ENCODE measurements at places on chromosomes 5 and 9.
A peak's percentile ranks its signal among the peaks of the same experiment; 100 is the strongest.

GRCh38 chr5:58268268-58268667 is 191.6 kb downstream of the PLK2 start:
- DNase-seq: no peak

DNA sequence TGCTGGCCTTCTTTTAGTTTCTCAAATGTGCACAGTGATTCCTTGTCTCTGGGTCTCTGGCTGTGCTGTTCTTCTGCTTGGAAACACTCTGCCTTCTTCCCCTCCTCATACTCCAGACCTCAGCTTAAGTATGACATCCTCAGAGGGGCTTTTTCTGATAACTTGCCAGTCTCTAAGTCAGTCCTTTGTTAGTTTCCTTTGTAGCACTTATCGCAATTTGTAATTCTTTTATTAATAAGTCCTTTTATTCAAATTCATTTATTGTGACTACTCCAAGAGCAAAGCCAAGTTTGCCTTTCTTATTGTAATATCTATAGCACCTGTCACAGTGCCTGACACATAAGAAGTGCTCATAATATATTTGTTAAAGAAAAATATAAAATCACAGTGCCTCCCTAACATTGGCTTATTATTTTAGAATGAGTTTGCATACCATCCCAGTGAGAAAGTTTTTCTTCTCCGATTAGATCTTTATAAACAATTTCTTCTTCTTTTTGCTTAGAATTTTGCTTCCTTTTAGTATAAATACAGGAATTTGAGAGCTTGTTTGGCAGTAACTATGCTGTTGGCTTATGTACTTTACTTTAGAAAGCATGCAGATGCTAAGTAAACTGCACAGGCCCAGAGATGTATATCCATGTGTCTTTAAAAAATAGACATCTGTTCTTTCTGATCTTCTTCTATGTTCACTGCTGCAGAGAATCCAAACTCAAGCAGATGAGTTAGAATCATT is 198.0 kb downstream of the GAS1 start:
- no peak for DNase-seq

DNA sequence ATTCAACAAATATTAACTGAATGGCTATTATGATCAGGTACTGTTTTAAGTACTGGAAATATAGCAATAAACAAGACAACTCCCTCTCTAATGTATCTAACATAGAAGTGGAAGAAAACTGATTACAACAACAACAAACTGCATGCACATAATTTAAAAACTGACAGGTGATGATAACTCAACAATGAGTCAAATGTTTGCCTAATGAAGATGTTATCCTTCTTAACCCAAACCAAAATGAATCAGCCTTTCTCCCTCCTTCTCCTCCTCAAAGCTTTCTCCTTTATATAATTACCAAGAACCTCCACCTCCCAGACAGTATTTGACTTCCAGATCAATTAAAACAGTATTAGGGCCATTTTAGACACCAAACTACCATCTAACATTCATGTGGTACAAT is 49.3 kb downstream of the RICTOR start:
- DNase-seq: no peak

DNA sequence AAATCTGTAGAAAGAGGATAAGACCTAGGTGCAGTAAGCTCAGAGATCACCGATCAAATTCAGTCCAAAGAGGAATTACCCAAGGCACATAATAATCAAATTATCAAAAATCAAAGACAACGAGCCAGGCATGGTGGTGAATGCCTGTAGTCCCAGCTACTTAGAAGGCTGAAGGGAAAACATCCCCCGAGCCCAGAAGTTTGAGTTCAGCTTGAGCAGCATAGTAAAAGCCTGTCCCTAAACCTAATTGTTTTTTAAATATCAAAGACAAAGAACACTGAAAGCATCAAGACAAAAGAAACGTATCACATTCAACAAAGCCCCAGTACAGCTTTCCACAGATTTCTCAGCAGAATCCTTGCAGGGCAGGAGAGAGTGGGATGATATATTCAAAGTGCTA is 122.9 kb downstream of the CEP120 start:
- no peak for DNase-seq

GRCh38 chr9:112051812-112052211 is 123.3 kb downstream of the SUSD1 start:
- DNase-seq: no peak

DNA sequence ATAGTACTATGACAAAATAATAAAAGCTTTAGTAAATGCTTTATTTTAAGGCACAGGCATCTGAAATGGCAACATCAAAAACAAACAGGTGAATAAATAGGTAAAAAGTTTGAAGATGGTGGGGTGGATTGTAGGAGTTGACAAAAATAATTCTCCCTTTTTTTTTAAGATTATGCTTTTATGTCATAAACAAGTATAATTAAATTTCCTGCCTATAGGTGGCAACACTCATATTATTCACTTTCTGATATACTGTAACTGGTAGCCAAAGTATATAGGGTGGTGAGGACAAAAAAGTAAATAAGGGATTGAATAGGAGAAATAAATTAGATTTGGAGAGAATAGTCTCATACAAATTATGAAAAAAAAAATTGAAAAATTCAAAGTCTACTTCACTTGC is 120.0 kb upstream of the ACOT12 start:
- DNase-seq: no peak

DNA sequence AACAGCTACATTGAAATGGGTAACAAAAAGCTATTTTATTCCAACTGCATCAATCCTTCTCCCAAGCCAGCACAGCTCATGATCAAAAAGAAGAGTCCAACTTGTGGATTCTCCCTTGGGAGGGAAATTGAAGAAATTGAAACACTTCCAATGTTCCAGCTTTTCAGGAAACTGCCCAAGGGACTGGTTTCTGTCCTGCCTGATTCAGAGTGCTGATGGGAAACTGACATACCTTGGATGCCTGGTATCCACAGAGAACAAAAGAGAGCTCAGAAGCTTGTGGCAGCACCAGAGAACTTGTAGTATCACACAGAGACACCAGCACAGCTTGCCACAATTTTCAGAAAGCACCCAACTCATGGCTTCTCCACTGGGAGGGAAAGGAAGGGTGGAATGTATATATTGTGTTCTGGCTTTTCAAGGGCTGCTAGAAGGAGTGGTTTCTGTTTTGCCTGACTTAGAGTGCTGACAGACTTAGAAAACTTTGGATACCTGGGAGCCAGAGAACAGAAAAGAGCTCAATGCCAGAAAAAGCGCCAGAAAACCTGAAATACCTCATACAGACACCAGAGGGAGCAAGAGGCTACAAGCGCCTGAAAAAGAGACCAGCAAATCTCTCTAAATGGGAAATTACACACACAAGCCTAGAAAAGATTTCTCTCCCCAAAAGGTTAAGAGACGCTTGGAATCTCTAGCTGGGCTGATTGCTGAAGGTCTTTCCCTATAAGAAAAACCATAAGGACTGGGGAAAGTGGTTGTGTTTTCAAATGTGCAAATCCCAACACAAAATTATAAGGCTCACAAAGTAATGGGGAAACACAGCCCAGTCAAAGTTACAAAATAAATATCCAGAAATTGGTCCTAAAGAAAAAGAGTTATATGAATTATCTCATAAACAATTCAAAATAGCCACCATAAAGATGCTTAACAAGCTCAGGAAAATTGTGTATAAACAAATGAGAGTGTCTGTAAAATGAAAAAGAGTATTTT is 178.8 kb downstream of the SPOCK1 start:
- no peak for DNase-seq

DNA sequence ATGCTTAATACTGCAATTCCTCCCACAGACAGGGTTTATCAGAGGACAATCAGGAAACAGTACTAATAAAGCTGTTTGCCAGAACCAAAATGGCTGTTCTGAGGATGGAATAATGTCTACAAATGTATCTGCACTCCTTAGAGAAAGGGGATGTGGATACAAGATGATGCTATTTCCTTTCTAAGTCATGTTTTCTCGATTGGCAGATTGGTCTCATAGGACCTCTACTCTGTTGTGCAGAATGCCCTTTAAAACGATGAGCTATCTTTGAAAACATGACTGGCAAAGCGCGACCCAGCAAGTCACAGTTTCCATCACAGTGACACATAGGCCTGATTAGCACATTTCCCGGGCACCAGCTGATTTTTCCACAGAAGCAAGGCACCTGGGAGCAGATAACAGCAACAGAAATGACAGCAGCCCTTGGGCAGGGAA is 54.0 kb downstream of the AOPEP start:
- no peak for DNase-seq

GRCh38 chr9:33139421-33140228 is 27.5 kb downstream of the B4GALT1 start:
- DNase-seq: no peak

DNA sequence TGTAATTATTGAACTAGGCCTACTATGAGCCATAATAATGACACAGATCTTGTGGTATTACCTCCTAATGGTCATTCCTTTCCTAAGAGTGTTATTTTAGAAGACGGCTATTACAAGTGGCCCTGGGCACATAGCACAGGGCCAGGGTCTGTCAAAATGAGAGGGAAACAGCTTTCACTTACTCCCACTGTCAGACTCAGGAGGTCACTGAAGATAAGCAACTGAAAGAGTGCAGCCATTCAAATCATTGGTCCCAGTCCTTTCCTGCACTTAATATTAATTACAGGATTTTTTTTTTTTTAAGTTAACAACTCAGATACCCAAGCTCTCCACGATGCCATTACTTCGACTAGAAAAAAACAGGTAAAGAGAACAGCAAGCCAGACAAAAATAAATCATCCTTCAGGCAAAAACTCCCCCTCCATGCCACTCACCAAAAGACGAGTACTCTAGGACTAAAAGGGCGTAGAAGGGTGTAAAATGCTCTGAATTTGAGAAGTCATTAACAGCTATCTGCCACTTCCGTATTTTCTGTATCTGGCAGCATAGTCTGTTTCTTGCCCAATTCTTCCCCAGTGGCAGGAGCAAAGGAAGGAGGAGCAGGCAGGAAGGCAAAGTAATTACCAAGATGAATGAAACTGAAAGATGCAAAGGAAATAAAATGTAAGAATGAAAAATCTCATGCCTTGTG is 87.4 kb downstream of the ZNF608 start:
- DNase-seq: no peak

GRCh38 chr9:35489313-35490154 is at the start of gene RUSC2:
RUSC2 (plus strand) TSS chr9:35490111; CDS start chr9:35546522, 56,411 bp downstream.
- DNase-seq: peak; percentile 44

- no peak for DNase-seq
Observed at GRCh38 chr5:142998316-142999020, 228.3 kb downstream of the ARHGAP26 start.

DNA sequence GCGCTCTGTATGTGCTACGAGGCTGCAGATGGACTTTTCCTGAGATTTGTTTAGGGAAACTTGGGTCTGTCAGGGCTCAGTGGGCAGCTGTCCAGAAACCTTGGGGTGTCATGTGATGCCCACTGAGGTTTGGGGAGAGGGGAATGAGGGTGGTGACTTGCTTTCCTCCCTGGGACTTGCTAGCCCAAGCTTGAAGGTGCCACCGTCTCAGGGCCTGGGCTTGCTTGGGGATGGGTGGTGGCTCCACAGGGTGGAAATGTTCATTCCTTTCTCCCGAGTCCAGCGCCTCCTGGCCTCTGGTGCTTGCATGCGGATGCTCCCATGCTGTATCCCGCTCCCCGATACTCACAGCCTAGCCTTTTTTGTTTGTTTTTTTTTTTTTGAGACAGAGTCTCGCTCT is 33.3 kb downstream of the ZNF618 start:
- no peak for DNase-seq

DNA sequence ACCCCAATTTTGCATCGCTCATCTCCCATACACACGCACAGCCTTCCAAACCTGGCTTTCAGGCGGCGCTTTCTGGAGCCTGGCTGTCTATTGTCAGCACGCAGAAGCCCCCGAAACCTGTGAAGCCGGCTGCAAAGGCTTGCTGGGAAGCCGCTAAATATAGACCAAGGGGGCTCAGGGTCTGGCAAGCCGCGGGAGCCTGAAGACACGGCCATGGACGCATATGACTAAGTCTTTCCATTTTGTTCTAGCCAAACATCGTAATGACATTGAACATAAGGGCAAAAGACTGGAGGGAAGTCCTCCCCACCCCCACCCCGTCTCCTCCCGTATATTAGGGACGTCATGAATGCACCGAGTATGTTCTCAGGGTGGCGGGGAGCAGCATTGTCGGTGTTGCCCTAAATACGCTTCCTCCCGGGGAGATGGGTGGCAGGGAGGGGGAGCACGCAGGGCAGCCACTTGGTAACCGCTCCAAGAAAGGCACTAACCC is 1.1 kb downstream of the CTNND2 start:
- DNase-seq: no peak

DNA sequence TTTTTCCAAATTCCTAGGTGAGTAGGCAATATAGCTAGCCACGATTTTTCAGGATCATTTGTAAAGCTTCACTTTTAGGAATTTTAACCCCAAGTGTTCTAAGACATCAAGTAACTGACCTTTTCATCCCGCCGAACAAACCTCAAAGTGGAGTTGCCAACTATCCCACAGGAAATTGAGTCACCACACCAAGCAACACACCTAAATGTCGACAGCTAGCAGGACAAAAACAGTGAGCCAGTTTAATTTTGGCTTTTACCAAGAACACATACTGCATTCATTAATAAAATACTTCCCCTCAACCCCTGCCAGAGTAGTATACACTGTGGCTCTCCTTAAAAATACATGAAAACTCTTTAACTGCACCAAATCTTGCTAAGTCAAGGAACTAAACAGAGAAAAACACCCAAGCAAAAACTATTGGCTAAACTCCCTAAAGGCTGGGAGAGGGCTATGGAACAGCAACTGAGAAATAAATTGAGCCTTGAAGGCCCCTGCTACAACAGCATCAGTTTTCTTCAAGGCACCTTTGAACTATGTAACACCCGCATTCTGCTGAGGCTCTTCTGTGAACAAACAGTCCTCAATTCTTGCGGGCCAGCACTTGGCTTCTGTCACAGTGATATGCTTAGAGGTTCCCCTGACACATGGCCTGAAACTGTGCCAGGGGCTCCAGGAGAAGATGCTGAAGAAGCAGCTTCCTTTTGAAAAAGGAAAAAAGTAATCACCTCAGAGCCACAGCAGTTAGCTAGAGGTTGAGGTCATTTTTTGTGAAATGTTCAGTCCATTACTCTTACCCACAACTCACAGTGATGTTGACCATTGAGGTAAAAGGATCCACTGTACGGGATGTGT is 459.6 kb downstream of the RAB3C start:
- no peak for DNase-seq

GRCh38 chr9:117936185-117937130 is 232.3 kb downstream of the TLR4 start:
- no peak for DNase-seq

- DNase-seq: no peak
Observed at GRCh38 chr5:394671-395155, 48.3 kb upstream of the EXOC3 start.

DNA sequence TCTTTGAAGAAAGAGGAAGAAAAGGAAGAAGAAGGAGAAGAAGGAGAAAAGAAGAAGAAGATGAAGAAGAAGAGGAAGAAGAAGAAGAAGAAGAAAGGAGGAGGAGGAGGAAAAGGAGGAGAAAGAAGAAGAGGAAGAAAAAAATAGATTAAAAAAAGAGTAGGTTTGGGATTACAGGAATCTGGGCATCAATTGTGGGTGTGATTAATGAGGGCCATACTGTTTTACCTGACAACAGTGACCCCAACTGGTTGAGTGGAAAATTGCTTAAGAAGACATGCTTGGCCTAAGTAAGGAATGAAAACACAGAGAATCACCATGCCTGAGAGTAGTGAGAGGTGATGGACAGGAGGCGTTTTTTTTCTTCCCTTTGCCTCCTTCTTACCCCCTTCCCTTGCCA is 114.6 kb downstream of the FAM170A start:
- no peak for DNase-seq

GRCh38 chr5:27240791-27241190 is 202.4 kb upstream of the CDH9 start:
- no peak for DNase-seq
